Right ventricle myocardium inferior (tissue), 1 donor: ENCODE measurements at places on chromosomes 11 and 22.

- DNase-seq = no peak
These were observed 475.4 kb upstream of the CHORDC1 start for GRCh38 chr11:90698238-90698637.

GRCh38 chr11:13029872-13030271, 20.8 kb downstream of the RASSF10 start:
- DNase-seq = no peak

DNA sequence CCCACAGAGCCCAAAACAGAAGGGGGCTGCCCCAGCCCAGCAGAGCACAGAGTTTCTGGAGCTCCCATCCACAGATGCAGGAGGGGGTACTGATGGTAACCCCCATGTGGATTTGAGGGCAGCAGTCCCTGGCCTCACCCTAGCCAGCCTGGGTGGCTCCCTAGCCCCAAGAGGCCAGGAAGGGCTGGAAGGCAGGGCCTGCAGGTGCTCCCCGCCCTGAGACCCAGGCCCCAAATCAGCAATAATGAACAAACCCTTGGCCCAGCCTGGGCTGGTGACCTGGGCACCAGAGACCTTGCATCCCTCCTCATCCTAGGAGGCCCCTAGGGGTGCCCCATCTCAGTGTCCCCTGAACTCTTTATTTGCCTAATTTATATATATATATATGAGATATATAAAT, 61.6 kb downstream of the MORC2 start:
- DNase-seq = no peak

- no peak for DNase-seq
These were observed 7.3 kb downstream of the SNX19 start for GRCh38 chr11:130908770-130909625.

DNA sequence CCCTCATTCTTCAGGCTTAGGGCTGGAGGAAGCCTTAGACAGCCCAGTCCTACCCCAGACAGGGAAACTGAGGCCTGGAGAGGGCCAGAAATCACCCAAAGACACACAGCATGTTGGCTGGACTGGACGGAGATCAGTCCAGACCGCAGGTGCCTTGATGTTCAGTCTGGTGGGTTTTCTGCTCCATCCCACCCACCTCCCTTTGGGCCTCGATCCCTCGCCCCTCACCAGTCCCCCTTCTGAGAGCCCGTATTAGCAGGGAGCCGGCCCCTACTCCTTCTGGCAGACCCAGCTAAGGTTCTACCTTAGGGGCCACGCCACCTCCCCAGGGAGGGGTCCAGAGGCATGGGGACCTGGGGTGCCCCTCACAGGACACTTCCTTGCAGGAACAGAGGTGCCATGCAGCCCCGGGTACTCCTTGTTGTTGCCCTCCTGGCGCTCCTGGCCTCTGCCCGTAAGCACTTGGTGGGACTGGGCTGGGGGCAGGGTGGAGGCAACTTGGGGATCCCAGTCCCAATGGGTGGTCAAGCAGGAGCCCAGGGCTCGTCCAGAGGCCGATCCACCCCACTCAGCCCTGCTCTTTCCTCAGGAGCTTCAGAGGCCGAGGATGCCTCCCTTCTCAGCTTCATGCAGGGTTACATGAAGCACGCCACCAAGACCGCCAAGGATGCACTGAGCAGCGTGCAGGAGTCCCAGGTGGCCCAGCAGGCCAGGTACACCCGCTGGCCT, 641 bp downstream of the APOC3 start:
- no peak for DNase-seq

GRCh38 chr11:446891-447290, 3.2 kb upstream of the PTDSS2 start:
- no peak for DNase-seq

GRCh38 chr22:24805790-24806662, at the start of gene SGSM1:
TSS of gene SGSM1 (plus strand) at chr22:24806211. CDS start at chr22:24806326, 115 bp downstream.
- peak; percentile 89 for DNase-seq

GRCh38 chr11:64624883-64625481, 34.0 kb downstream of the SLC22A12 start:
- no peak for DNase-seq

DNA sequence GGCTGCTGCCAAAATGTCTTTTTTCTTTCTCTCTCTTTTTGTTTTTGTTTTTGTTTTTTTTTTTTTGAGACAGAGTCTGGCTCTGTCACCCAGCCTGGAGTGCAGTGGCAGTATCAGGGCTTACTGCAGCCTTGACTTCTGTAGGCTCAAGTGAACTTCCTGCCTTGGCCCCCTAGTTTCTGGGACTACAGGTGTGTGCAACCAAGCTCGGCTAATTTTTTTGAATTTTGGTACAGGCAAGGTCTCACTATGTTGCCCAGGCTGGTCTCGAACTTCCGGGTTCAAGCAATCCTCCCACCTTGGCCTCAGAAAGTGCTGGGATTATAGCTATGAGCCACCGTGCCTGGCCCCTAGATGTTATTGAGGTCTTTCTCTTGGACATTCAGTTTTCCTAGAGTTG, 2.2 kb upstream of the DDX10 start:
- DNase-seq = no peak
